Panc1 (cell line): ENCODE measurements at places on chromosomes 13 and 19. TPM values are rescaled to one million over a fixed set of nuclear protein-coding genes. Genes with fewer than 3 reads are reported as not detected.

LIN7B gene
- total RNA-seq, result 6.4 TPM

GRCh38 chr13:103395139-103395538, 328.9 kb upstream of the SLC10A2 start:
- no peak for DNase-seq

MISP3 gene
- 1.5 TPM for total RNA-seq

GRCh38 chr19:16363133-16363851, 38.7 kb downstream of the KLF2 start:
- no peak for DNase-seq

CYTH2 gene
- 53.4 TPM for total RNA-seq
